Fibroblast of skin of right biceps (primary cell): ENCODE measurements at places on chromosomes 16 and 17.

GRCh38 chr17:28746611-28747050, 2.8 kb downstream of the TRAF4 start:
- no peak for DNase-seq

GRCh38 chr17:75633486-75634375, 497 bp downstream of the SMIM5 start:
- DNase-seq = peak; percentile 84

DNA sequence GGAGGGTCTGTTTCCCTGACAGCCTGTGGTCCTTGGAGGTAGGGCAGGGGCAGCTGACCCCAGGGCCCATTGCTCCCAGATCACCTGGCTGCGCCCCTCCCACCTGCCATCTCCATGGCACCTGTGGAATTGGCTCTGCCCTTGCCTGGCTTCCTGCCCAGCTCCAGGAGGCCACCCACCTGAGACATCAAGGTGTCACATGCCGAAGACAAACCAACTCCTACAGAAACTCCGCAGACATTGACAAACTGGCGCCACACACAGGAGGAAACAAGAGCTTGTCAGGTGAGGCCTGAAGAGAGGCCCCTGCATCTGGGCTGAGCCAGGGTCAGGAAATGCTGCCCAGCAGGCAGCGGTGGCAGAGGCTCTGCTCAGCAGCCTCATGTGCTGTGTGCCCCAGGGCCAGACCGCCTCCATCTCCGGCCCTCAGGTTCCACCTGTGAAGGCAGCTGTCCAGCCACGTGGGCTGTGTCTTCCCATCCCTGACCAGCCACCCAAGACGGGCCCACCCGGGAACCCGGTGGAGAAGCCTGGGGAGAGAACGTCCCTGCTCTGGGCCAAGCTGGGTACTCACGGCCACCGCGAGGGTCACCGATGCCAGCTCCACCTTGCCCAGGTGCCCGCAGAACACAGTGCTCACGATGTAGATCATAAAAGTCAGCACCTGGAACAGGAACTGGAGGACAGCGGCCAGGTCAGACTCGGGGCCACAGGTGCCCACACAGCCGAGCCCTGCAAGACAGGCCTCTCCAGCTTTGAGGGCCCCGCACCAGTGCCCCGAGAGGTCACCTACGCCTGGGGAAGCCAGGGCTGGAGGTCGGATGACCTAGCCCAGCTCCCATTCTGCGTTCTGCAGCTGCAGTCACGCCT, 1.6 kb downstream of the SLC47A2 start:
- DNase-seq = no peak

DNA sequence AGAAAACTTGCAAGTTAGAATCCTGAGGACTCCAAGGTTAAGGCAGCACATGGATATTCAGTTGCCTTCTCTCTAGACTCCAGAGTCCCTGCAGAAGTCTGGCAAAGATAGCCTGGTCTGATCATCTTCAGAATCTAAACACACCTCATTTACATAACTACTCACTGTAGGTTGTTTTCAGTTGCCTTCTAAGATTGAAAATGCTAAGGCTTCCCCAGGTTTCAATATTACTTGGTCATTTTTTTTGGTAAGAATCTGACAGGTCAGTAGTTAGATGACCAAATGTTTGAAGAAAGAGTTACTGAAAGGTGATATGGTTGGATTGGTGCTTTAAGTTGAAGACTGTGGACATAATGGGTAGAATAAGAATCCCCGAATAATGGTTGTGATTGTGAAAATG, 205.4 kb upstream of the KCNJ16 start:
- no peak for DNase-seq

DNA sequence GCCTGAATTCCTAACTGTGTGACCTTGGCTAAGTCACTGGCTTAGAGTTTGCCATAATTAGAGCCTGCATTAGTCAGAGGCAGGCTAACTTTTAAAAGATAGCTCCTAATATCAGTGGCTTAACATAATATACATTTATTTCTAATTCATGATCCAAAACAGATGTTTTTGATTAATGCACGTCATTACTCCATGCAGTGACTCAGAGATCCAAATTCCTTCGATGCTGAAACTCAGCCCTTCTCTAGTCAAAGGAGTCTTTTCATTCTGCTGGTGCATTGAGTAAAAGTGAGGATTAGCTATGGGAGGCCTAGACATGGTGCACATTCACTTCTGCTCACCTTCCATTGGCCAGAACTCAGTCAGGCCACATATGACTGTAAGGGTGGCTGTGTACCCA, 49.8 kb downstream of the IRX3 start:
- peak; percentile 88 for DNase-seq
